ENCODE measurements at places on chromosomes 1 and 21.

- DNase-seq: peak; percentile 88
Observed at GRCh38 chr1:7070389-7071029, 285.3 kb downstream of the CAMTA1 start.

GRCh38 chr1:200139661-200140250 lies 112.2 kb downstream of the NR5A2 start:
- DNase-seq: peak; percentile 86

GRCh38 chr21:42112857-42113256 lies 41.7 kb downstream of the UMODL1 start:
- DNase-seq: no peak

DNA sequence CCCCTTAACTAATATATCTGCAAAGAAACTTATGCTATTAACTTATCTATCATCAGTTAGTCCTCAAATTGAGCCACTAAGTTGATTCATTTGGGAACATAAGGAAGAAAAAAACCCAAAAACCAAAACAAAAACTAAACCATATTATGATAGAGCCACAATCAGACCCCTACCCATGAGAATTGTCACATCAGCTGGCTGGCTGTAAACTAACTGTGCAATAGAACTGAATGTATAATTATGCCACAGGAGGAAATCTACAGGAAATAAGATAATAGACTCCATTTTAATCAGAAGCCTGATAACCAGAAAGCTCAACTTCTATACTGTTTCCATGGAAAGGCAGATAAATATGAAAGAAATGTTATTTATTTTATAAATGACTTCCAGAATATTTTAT lies 110.0 kb downstream of the RGL1 start:
- no peak for DNase-seq

GRCh38 chr1:199490769-199491527 lies 536.6 kb upstream of the NR5A2 start:
- DNase-seq: no peak

GRCh38 chr21:42352441-42353095 lies 1.8 kb upstream of the TFF2 start:
- no peak for DNase-seq

DNA sequence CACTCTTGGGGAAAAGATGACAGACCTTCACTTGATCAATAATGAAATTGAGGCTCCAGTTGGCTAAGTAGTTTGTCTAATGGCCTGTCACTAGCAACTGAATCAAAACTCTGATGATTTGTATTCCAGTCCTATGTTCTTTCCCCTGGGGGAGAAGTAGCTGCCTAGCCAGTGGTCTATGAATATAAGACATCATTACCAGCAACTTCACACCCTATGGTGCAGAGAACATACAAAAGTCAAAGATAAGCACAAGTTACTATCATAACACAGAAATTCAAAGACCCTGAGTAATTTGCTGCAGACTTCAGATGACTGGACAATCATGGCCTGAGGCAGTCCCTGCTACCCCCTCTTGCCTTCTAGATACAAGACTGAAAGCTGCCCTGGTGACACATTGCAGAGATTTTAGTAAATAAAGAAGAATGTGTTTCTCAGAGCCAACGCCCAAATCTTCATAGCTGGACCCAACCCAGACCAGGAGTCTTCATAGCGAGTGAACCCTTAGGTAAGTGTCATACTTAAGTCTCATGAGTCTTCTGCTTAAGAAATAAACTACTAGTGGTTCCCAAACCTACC lies 993 bp downstream of the PDZK1 start:
- DNase-seq: no peak
